T47D (cell line): ENCODE measurements at places on chromosomes 4 and X.
A peak's percentile ranks its signal among the peaks of the same experiment; 100 is the strongest.

DNA sequence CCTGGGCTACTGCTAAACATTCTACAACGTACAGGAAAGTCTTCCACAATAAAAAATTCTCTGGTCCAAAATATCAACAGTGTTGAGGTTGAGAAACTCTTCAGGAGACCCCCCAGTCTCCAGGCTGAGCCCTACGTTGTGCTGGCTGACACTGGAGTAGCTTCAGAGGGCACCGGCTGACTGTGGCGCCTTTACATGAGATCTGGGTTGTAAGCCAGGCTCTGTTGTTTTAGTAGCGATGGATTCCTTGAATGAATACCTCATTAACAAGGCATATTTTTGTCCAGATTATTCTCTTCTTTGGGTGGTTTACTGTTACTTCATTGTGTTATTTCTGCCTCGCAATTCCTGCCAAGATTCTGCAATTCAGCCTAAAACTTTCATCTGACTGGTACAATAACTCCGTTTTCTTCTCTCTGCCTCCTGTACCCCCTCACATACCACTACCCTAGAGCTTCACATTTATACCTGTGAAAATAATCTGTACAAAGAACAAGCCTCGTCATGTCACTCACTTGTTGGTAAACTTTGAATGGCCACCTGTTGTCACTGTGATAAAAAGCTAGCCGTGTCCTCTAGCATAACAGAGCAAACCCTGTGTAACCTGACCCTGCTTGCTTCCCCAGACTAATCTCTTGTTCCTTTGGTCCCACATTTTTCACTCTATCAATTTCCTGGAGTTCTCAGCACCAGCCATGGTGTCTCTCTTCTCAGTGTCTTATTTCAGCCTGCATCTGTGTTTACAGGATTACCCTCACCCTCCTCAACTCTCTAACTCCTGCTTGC, 1476.1 kb upstream of the TENM3 start:
- DNase-seq = no peak

GRCh38 chr4:6446538-6447451, 25.6 kb downstream of the PPP2R2C start:
- DNase-seq = no peak

DNA sequence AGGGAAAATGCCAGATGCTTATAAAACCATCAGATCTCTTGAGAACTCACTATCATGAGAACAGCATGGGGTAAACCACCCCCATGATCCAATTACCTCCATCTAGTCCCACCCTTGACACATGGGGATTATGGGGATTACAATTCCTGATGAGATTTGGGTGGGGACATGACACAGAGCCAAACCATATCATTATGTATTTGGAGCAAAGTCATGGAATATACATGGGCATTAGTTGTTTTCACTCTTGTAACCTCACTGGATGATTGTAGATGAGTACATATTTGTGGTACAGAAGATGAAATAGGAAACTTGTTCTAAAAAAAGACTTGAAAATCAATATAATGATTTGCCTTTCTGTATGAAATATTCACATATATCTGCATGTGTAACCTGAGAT, 674.5 kb upstream of the BOD1L1 start:
- DNase-seq = no peak

DNA sequence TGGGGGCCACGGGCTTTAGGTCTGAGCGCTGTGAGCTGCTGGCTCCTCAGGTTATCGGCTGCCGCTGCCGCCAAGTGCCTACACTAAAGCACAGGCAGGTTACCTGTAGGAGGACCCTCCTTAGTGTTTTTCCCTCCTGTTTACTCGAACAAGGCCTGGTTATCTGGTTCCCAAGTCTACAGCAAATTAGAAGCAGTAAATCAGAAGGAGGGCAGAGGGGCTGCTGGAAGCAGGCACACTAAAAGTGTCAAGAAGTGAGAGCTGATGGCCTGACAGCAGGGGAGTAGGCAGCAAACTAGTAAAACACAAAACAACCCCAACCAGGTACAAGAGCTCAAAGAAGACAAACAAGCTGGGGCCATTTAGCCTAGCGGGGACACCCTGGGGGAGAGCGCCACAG, 125.0 kb upstream of the PJA1 start:
- DNase-seq = no peak

DNA sequence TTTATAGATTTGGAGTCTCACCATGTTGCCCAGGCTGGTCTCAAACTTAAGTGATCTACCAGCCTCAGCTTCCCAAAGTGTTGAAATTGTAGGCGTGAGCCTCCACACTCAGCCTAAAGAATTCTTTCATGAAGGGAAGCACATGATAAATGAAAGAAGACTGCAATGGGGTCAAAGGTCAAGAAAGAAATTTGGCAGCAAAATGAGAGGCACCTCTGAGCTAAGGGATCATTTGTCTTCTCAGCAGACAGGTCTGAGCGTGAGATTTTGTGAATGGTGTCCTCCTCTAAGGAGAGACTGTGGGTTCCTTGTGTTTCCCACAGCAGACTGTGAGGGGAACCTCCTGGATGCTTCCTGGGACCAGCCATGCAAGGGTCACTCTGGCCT, 57.5 kb upstream of the EGFL6 start:
- DNase-seq = no peak

- DNase-seq = no peak
Measured at GRCh38 chr4:79993476-79993875, 79.6 kb downstream of the ANTXR2 start.

- no peak for DNase-seq
Measured at GRCh38 chrX:76931518-76931917, 504.0 kb downstream of the MAGEE1 start.

GRCh38 chr4:186725469-186726425, 2.1 kb upstream of the FAT1 start:
- DNase-seq = no peak

GRCh38 chr4:174069848-174070330, 213.6 kb downstream of the FBXO8 start:
- no peak for DNase-seq

- DNase-seq = no peak
Measured at GRCh38 chrX:140815868-140816267, 106.3 kb downstream of the LINC00632 start.

DNA sequence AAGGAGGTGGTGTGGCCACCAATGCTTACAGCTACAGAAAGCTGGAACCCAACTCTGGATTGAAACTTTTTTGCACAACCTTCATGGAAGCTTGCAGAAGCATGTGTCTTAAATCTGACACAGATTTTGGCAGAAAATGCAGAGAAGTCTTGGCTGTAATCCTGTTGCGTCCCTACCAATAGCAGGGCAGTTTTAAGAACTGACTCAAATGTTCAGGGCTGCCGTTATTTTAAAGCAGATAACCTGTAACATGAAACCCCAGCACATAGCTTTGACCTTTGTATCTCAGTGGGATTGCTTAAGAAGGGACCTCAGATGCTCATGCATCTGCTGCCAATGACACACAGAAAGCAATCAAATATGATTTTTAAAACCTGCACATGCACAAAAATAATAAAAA, at the start of gene VEGFD:
Gene VEGFD (minus strand): TSS at position 110 of the 400 bp plus-strand sequence. CDS start 467 bp downstream, outside the sequence.
- no peak for DNase-seq

GRCh38 chr4:107391630-107392028, 328.4 kb downstream of the PAPSS1 start:
- no peak for DNase-seq

- peak; percentile 24 for DNase-seq
Measured at GRCh38 chr4:185011408-185011807, 6.9 kb upstream of the HELT start.

GRCh38 chrX:31649201-31649600, 577.4 kb upstream of the FTHL17 start:
- no peak for DNase-seq

DNA sequence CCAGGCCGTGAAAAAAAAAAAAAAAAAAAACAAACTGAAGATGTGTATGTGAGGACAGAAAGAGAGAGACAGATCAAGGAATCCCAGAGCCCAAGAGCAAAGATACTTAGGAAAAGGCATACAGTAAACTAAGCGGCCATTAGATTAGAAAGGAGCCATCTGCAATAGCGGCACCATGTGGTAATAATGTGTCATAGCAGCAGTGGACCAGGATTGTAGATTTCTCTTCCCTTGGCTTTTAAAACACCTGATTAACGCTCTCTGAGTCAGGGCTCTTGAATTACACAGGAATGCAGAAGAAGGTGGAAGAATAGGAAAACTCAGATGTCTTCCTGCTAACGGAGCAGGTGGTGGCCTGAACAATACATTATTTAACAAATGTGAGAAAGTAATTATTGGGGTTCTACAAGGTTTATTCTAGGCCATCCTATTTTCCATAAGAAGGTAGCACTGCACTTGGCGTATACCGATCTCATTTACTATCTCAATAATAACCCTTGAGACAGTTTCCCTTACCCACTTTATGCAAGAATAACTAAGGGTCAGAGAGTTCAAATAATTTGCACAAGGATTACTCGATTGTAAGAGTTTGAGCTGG, 182.7 kb downstream of the KCNIP4 start:
- peak; percentile 0 for DNase-seq

DNA sequence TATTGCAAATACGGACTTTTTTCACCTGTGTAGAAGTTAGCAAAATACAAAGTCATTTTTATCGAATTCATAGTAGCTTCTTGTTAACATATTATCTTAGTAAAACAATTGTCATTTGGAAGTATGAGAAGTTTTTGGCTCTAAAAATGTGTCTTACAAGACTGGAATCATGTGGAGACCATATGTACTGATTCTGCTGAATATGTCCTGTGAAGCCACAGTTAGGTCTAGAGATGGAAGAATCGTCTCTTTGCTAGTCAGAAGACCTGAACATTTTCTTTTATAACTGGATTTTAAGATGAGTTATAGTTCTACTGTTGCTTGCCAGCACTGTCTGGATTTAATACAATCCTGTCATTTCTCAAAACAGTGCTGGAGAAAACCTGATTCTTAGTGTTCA, 29.0 kb downstream of the TMEM165 start:
- no peak for DNase-seq

DNA sequence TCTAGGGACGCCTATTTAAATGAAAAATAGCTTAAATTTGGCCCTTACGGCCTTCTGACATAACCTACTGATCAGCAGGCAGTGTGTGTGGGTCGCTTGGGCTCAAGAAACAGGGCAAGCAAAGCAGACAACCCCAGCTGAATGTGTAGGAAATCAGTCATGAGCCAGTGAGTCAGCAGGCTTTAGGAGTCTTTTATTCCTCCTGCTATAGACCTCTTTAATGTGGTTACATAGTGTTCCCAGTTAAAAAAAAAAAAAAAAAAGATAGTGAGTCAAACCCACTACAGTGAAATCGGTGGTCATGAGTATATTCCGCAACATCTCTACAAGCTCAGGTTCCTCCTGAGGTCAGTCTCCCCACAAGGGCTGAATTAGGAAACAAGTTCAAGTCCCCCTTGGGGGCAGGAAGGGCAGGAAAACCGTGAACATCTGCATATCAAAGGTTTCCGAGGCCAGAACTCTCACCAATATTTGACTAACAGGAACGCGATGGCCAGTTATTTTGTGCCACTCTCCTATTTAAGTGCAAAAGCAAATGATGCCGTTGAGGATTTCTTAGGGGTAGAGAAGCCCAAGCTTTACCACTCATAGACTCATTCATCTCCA, 32.7 kb downstream of the ACSL1 start:
- DNase-seq = no peak

GRCh38 chrX:119045884-119046283, 26.9 kb upstream of the CT47C1 start:
- DNase-seq = no peak

DNA sequence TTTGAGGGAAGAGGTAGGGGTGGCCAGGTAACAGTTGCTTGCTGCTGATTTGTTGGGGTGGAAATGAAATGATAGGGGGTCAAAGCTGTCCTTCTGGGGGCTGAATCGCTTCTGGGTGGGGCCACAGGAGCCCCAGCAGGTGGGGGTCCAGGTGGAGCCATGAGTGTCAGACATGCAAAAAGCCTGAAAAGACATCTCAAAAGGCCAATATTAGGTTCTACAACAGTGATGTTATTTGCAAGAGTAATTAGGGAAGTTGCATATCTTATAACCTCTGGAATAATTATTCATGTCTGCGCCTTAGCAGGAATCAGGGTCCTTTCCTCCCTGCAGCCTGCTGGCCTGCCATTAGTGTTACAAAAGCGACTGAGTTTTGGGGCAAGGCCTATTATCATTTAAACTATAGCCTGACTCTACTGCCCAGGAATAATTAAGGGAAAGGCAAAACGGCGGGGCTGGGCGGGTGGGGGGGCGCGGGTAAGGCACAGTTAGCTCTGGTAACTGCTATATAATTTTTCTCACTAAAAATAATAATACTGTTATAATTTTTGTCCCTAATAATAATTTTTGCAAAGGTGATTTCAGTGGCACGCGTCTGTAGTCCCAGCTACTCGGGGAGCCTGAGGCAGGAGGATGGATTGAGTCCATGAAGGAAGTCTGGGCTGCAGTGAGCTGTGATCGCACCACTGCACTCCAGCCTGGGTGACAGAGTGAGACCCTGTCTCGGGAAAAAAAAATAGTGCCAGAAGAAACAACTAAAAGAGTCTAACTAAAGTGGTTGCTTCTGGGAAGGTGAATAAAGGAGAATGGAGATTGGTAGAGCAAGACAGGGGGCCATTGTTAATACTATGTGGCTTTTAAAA, 145.7 kb downstream of the MAGEB17 start:
- no peak for DNase-seq

DNA sequence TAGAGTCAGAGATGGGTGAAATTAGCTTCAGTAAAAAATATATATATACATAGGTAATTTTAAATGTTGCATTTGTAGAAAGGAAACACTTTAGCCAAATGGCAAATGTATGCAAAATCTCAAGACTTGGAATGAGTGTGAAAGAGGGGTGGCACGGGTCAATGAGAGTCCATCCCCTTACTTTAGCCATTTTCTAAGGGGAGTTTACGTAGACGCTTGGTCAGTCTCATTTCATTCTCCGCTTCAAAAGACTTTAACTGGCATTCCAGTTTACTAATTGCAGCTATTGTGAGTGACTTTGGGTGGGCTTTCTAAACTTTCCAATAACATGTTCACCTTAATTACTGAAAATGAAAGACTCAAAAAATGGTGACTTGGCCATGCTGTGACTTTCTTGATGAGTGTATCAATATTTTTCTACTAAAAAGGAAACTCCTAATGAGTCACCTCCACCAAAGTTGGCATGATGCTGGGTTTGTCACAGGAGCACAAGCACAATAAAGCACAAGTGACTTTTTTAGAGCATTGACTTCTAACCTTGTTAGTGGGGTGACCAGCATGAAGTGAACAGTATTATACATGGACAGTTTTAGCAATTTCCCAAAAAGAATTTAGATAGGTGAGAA, 356.0 kb upstream of the RASGEF1B start:
- DNase-seq = no peak

DNA sequence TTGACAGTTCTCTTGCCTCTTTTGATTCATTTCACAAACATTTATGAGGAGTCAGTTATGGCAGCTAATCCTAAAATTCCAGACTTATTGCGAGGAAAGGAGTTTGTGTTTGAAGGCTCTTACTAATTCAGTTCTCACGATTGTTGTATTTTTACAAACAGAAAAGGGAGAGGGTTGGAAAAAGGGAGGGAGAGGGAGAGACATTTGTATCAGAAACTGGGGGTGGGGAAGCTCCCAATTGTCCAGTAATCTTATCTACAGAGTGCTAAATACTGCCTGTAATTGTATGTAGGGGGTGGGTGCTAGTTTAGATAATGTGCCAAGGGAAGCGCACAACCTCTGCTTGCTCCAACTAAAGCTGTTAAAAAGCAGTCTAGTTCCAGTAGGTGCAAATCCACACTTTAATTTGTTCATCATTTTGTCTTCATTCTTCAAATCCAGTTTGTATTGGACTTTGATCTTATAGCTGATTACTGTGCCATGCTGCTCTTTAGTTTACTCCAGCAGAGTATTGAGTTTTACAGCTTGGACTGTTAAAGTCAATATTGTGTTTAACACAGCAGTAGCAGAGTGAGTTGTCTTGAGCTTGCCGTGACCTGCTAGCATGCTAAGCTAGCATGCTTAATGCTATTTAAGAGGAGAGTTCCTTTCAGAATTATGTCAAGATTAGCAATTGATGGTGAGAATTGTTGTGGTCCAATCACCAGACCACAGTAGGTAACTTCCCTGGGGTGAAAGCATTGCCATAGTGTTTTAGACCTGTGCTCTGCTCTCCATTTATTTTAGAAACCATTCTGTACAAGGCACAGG, 13.9 kb downstream of the FNIP2 start:
- DNase-seq = peak; percentile 25
